ENCODE measurements at places on chromosomes 2 and 18. TPM values are rescaled to one million over a fixed set of nuclear protein-coding genes. Genes with fewer than 3 reads are reported as not detected.

The ZSWIM2 gene
- not detected for total RNA-seq

The RAB6C gene
- 0.23 TPM for total RNA-seq

The IRS1 gene
- 35.9 TPM for total RNA-seq

The KATNAL2 gene
- total RNA-seq = 8.0 TPM

The RAD51AP2 gene
- total RNA-seq = not detected

The OST4 gene
- total RNA-seq = 323 TPM

The ANKRD62 gene
- not detected for total RNA-seq

The INPP5D gene
- total RNA-seq = 30.4 TPM

The LRATD1 gene
- total RNA-seq = 33.4 TPM

The ASNSD1 gene
- 32.5 TPM for total RNA-seq

DNA sequence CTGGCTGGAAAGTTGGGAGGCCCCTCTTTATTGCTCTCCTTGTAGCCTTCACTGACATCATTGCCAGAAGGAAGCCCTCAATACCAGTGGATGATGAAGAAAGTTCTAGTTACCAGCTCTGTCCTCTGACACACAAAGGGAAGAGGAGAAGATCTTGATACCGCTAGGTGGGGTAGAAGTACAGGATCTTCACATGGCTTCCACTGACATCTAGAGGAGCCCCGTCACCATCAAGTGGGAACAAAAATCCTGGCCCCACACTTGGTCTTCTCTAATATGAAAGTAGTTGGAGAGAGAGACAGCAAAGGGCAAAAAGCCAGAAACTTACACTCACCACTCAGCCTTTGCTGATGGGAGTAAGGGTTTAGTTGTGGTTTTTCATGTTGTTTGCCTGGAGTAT is 12.4 kb downstream of the XIRP2 start:
- no peak for DNase-seq

DNA sequence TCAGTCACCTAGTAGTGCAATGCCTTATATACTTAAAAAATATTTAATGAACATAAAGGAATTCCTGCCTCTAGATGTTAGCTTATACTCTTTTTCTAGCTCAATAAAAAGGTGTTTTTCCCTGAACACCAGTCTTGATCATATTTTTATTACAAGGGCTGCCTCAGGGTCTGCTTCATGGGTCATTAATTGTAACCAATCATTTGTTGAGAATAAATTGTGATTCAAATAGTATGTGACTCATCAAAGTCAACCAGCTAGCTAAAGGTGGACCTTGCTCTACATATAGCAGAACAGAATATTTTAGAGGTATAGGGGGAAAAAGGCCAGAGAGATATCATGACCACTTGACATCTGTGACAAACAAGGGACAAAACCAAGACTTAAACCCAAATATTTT is 114.0 kb downstream of the PIK3C3 start:
- DNase-seq = no peak

GRCh38 chr2:19363474-19363778 is 5.0 kb upstream of the OSR1 start:
- DNase-seq = no peak

- no peak for DNase-seq
These were observed 15.1 kb downstream of the SPTBN1 start for GRCh38 chr2:54471221-54471711.

DNA sequence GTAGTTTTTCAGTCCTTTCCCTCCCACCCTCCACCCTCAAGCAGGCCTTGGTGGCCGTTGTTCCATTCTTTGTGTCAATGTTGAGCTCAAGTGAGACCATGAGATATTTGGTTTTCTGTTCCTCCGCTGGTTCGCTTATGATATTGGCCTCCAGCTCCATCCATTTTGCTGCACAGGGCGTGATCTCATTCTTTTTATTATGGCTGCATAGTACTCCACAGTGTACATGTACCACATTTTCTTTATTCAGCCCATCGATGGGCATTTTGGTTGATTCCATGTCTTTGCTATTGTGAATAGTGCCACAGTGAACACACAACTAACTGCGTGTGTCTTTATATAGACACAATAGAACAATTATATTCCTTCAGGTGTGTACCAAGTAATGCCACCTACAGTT is 14.1 kb downstream of the AGAP1 start:
- no peak for DNase-seq

DNA sequence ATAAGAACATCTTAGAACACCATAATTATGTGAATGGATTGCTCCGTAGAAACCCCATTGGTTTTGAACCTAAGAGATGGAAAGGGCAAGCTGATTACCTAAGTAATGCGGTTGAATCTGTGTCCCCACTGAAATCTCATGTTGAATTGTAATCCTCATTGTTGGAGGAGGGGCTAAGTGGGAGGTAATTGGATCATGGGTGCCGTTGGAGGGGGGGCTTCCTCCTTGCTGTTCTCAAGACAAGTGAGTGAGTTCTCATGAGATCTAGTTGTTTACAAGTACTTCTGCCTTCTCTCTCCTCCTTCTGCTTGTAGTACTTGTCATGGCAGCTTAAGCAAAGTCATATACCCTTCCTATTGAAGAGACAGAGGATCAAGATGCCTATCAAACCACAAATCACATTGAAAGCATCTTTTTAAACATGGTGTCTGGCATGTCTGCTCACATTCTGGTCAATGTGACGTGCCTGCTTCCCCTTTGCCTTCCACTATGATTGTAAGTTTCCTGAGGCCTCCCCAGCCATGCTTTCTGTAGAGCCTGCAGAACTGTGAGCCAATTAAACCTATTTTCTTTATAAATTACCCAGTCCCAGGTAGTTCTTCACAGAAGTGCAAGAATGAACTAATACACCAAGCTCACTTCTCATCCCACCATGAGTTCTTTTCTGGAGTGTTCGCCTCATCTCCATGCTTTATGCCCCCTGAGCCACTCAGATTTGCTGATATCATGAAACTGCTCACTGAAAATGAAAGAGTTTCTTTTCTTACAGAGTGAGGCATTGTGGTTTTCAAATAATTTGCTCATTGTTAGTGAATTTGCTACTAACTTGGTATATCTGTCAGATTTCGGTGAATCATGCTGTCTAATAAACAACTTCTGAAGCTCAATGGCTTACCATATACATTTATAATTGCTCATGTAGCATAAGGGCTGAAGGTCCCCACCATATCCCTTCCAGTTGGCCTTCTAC is 23.6 kb downstream of the KCNE4 start:
- no peak for DNase-seq

DNA sequence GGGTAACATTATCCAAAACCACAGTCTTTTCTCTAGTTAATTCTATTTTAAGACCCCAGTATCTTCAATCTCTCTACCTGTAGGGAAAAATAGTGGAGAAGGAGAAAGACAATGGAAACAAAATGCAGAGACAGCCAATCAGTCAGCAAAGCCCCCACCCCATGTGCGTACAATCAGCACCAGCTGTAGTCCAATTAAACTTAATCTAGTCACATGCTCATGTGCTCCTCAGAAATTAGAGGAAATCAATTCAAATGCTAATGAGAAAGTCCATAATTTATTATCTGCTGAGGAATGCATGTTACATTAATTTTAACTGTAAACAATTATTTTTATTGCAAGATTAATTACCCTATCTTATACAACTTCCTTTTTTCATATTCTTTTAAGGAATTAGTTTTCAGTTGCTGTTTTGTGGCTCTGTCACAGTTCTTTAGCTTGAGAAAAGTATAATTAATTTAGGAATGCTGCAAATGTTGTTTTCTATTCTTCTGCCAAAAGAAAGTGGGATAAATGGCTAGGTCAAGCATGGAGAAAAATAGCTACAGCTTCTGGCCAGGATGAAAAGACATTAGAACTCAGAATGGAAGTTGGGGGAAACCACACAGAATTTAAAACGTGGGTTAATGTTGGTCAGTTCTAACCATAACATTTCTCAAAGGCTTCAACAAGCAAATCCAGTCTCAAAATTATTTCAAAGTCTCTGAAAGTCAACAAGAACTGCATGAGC is 232.4 kb upstream of the HNRNPA3 start:
- no peak for DNase-seq

DNA sequence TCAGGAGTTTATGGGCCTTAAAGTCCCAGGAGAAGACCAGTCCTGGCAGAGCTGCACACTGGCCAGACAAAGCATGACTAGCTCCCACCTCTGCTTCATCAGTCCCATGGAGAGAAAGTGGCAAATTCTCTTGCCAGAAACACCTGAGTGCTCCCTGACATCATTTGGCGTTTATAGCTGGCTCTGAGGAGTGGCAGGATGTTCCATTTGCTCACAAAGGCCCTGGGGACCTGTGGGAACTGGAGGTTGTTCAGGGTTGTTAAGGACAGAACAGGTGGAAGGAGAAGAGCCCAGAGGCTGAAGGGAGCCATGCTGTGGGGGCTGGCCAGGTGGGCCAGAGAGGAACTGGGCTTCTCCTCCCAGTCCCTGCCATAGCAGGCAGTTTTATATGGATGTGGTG is 56.1 kb downstream of the RPL37A start:
- no peak for DNase-seq

DNA sequence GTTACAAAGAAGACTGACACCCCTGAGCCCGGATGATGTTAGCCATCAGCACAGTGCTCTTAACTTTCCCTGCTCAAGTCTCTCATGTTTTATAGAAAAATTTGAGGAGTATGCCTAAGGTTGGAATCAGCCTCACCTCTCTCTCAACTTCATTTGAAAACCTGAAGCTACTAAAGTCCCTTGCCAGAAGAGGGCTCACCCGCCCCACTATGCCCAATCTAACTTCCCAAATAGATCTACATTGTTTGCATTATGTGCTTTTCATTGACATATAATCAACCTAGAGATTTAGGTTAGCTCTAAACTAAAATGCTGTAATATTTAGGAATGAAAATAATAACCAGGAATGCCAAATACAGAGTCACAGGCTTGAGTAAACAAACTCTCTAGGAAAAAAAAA is 305.4 kb downstream of the NCKAP5 start:
- no peak for DNase-seq

DNA sequence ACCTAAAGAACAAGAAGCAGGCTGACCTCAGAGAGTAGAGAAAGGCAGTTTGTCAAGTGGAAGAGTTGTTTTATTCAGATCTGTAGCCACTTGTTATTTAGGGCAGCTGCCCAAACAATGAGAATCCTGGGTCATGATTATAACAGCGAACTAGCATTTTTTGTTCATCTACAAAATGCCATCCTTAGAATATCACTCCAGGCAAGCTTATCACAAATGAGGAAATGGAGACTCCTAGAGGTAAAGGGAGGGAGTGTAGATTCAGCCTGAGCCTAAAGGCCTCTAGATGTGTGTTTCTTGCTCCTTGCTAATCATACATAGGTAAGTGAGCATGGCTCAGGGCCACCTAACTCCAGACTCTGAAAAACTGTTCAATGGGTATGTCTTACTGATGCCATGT is 126.1 kb downstream of the HNMT start:
- DNase-seq = no peak

DNA sequence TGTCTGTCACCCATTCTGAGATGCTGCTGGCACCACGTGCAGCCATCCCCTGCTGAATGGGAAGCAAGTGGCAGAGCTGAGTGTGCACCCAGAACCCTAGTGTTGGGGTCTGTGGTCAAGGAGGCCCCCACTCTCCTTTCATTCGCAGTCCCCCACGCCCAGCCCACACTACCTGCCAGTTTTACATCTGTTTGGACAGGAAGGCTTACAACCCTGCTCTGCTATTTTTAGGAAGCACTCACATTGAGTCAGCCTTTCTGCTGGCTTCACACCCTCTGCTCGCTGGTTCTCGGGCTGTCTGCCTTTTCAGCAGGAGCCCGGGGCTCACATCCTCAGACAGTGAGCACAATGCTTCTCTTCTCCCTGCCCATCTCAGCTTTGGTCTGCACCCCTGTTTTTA is 10.7 kb upstream of the ADCY3 start:
- no peak for DNase-seq

- no peak for DNase-seq
These were observed 570 bp downstream of the C1QL2 start for GRCh38 chr2:119157850-119158511.

DNA sequence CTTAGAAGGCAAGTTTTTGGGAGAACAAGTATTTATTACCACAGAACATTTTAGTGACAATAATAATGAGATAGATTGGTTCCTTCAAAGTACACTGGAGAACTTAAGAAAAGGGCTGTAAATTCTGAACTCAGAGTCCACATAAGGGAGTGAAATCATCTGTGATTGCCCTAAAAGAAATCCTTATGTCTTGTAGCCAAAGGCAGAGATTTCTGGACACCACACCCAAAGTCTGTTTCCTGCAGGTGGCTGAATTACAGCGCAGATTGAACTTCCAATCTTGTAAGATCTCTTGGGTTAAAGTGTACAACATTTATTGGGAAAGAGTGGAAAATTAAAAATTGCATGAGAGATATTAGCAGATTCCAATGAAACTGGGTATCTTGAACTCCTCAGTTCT is 143.8 kb downstream of the TAF4B start:
- no peak for DNase-seq

GRCh38 chr2:71556692-71557250 is 103.4 kb downstream of the DYSF start:
- DNase-seq = no peak

DNA sequence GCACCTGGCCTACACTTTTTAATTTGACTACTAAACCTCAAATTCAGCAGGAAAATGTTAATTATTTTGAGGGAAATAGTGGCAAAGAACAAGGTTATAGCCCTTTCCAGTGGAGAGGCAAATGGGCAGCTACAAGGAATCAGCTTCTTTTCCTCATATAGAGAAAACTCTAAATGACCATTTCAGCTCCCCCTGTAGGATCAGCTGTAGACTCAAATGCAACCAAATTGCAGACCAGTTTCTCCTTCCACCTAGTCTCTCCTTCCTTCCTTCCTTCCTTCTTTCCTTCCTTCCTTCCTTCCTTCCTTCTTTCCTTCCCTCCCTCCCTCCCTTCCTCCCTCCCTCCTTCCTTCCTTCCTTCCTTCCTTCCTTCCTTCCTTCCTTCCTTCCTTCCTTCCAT is 158.2 kb downstream of the ZEB2 start:
- no peak for DNase-seq

DNA sequence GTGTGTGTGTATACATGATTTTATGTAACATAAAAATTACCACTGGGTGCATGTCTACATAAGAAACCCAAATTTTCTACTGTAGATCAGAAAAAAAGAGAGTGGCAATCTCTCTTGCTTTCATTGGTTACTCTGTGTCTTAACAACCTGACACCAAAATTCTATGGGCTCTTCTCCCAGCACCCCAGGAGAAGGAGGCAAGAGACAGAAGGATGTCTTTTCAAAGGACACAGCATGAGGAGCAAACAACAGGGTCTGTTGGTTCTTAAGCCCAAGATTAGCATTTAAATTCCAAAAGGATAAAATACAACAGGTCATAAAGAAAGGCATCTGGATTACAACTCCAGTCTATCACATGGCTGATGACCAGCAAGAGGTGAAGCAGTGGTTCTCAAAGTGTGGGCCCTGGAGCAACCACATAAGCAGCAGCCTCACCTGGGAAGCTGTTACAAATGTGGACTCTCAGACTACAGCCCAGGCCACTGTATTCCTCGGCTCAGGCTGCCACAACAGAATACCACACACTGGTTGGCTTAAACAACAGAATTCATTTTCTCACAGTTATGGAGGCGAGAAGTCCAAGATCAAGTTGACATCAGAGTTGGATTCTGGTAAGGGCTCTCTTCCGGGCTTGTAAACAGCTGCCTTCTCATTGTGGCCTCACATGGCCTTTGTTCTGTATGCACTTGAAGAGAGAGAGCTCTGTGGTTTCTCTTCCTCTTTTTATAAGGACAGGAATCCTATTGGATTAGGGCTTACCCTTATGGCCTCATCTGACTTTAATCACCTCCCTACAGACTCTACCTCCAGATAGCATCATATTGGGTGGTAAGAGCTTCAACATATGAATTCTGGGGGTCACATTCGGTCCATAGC is 79.8 kb upstream of the RNF152 start:
- DNase-seq = no peak
